Ascending aorta (tissue), 2 donors: ENCODE measurements at places on chromosomes 6 and 20. TPM values are rescaled to one million over a fixed set of nuclear protein-coding genes. Genes with fewer than 3 reads are reported as not detected.

BTN2A1 gene
- 8.3 TPM for total RNA-seq

HLA-DQA2 gene
- 2.2 TPM for total RNA-seq

DNA sequence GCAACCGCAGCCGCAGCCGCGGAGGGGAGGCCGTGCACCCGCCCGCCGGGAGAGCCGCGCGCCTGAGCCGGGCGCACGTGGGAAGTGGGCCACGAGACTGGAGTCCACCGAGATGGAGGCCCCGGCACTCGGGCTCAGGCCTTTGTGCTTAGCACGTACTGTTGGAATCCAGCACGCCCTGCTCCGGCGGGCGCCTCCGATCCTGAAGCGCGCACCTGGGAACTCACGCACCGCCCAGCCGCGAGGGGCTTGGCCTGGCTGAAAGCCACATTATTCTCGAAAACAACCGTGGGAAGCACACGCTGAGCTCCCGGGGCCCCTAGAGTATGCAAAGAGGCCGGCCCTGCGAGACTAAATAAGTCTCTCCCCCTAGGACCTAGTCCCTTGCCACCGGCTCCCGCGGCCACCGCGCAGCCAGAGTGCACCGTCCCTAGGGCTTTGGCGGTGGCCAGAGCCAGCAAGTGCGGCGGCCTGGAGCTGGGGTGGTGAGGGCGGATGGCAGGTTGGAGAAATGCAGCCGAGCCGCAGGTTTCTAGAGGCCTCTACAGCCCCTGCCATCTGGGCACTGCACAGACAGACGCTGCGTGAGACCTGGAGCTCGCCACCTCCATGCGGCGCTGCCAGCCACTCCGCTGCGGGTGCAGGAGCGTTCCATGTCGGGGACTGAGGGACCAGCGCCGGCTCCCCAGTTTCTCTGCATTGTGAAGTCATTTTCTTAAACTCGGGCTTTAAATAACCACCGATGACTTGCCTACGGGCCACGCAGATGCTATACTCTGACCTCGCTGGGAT, 42.0 kb upstream of the LY86 start:
- H3K27ac ChIP-seq = no peak overlapping the region
- no peaks in the 10 kb centered on the region for H3K27me3 ChIP-seq
- H3K36me3 ChIP-seq = no peaks in the 10 kb centered on the region
- H3K4me1 ChIP-seq = peaks cover 7% of the 10 kb centered on the region

DNA sequence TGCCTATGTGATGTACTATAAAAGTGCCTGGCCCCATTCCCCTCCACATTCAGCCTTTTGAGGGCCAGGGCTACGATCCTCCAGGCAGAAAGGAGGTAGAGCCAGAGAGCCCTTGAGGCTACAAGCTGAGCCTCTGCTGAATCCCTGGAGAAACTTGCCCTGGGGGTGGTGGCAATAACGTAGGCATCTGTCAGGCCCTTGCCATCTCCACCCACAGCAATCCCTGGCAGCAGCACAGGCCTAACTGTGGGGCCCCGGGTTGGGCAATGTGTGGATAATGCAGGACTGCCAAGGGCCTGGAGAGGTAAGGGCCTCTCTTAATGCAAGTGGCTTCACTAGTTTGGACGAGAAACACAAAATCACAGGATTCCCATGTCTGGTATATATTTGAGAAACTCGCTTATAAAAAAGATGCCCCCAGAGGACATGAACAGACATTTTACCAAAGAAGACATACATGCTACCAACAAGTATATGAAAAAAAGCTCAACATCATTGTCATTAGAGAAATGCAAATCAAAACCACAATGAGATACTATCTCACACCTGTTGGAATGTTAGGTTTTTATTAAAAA, 99.0 kb downstream of the QRSL1 start:
- no peak overlapping the region for H3K27ac ChIP-seq
- H3K27me3 ChIP-seq = no peaks in the 10 kb centered on the region
- DNase-seq = no peak
- no peak overlapping the region for H3K4me3 ChIP-seq
- H3K36me3 ChIP-seq = no peaks in the 10 kb centered on the region
- no peaks in the 10 kb centered on the region for H3K4me1 ChIP-seq

DNA sequence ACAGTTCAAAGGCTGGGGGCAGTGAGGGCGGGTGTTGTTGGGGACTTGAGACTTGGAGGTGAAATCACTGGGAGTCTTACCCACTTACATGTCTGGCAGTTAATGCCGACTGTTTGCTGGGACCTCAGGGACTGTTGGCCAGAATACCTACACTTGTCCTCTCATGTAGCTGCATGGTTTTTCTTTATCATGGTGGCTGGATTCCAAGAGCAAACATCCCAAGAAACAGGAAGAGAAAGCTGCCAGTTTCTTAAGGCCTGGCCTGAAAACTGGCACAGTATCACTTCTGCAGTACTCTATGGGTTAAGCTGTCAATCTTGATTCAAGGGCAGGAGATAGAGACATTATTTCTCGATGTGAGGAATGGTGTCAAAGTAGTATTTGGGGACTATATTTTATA, 19.8 kb upstream of the C6orf62 start:
- H3K27me3 ChIP-seq = no peaks in the 10 kb centered on the region
- no peak overlapping the region for H3K4me3 ChIP-seq
- no peak overlapping the region for H3K27ac ChIP-seq
- H3K4me1 ChIP-seq = no peaks in the 10 kb centered on the region
- H3K36me3 ChIP-seq = no peaks in the 10 kb centered on the region

GCNT2 gene
- 16.7 TPM for total RNA-seq

TMC2 gene
- total RNA-seq = not detected

DNA sequence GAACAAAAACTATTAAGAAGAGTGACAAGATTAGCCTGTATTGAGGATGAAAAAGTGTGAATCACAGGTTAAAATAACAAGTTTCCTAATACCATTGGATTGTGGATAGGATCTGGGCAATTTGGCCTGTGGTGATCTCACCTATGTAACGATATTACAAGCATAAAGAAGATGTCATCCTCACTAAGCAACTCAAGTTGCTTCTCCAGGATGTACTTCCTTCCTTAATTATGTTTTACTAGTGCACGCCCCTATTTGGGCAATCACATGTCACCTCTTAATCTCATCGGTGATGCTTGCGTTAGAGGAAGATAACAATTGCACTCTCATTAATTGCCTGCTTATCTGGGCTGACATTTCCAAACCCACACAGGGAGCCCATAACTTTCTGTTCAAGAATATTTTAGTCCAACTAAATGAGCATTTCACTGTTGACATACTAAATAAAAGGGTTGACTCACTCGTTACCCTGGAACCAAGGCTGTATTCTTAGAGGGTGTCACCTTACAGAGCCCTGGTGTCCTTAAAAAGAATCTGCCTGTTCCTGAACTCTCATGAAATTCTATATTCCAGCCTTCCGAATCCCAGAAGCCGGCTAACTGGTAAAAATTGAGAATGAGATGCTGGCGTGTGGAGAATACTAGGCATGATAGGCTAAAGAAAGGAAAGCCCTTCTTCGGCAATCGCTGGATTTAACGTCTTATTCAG, 88.2 kb upstream of the ATXN1 start:
- H3K36me3 ChIP-seq = no peaks in the 10 kb centered on the region
- H3K27ac ChIP-seq = no peak overlapping the region
- H3K4me3 ChIP-seq = no peak overlapping the region
- H3K4me1 ChIP-seq = no peaks in the 10 kb centered on the region
- H3K27me3 ChIP-seq = no peaks in the 10 kb centered on the region
- DNase-seq = no peak

SLC17A1 gene
- not detected for total RNA-seq

DNA sequence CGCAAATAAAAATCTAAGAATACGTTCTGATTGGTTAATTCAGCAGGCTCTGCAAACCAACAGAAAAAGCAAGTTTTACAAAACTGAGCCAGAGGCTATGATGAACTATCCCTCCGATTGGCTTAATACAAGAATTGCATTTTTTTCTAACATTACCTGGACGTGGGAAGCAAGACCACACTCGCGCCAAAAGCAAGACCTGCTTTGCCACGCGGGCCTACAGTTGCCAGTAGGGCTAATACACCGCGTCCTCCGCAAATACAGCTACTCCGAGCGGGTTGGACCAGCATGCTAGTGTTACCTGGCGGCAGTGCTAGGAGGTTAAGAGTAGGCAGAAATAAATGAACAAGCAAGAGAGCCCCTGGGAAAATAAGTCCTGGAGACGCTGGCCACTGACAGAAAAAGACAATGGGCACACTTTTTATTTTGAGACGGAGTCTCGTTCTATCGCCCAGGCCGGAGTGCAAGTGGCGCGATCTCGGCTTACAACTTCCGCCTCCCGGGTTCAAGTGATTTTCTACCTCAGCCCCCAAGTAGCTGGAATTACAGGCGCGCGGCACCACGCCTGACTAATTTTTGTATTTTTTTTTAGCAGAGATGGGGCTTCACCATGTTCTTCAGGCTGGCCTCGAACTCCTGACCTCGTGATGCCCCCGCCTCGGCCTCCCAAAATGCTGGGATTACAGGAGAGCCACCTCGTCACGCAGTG, 131.9 kb upstream of the BTN3A2 start:
- H3K4me1 ChIP-seq = no peaks in the 10 kb centered on the region
- no peaks in the 10 kb centered on the region for H3K36me3 ChIP-seq
- no peaks in the 10 kb centered on the region for H3K27me3 ChIP-seq

CTAGE9 gene
- total RNA-seq = not detected

HFE gene
- total RNA-seq = 2.6 TPM

ZFP57 gene
- total RNA-seq = not detected
